ENCODE measurements at places on chromosomes 12 and 14.

DNA sequence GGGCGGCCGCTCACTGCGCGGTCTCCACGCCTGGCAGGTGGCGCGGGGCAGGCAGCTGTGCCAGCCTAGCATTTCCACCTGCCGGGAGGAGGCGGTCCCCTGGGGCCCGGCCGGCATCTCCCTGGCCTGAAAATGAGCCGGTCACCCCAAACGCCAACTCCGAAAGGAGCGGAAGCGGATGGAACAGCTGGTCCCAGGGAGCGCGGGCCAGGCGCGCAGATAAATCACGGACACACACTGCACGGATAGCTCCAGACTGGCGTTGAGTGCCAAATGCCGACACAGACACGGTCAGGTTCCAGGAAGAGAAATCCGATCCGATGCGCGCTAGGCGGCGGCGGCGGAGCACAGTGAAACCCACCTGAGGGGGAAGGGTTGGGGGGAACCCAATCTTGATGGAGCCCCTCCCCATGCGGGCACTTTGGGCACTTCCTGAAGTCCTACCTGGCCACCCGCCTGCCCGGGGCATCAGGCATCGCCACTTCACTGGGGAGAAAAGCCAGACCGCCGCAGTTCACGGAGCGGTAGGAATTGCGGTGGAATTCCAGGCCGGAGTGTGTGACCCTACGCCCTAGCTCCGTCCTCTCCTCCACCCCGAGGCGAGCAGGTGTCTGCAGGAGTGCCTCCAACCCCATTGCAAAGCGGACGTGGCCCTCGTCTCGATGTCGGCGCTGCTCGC, 624 bp upstream of the PLEKHD1 start:
- DNase-seq: no peak

DNA sequence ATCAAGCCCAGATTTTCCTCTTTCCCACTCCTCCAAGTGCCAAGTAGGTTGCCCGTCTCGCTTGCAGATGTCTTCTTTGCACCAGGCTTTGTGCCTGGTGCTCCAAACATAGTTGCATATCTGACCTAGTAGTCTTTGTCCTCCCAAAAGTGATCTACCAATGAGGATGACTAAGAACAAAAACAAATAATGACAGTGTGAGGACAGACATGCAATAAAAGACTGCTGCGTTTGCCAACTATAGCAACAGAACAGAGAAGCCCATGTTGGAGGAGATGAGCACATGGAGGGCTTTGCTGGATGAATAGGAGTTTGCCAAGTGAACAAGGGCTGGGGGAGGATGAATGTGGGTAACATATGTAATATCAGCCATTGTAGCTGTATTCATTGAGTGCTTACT, 15.6 kb downstream of the DTX1 start:
- DNase-seq: no peak

DNA sequence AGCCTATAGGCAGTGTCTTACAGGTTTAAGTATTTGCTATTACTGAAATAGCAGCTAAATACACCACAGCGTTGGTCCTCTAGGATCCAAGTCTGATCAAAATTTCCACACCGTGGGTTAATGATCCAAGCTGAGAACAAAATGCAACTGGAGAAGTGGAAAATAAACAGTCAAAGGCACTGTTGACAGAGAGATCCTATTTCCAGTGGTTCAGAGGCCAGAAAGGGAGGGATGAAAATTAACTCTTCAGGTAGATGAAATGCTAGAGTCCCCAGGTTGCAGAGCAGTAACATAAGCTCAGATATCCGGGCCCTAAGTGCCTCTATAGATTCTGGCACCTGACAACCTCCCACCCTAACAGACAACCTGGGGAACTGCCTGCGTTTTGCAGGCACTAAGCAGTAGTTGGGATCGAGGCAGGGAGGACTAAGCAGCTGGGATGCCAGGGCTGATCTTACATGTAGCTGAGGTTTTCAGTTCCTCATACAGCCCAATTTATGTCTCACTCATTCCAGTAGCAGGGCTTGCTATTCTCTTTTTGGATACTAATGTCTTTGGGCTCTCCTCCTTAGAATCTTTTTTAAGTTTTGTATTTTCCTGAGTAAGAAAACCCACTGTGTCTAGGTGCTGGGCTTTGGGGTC, 42.7 kb upstream of the CRACR2A start:
- peak; percentile 83 for DNase-seq

DNA sequence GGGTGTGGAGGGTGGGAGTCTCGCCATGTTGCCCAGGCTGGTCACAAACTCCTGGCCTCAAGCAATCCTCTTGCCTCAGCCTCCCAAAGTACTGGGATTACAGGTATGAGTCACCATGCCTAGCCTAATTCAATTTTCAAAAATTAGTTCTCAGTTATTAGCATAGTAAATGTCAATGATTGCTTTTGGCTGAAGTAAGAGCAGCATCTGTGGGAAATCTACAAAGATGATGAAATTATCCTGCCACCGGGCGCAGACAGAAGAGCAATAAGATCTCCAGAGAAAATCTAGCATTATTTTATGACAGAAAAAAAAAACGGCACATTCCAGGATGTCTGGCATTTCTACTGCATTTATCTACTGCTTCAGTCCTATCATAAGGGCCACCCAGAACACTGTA, 97.9 kb upstream of the DAAM1 start:
- DNase-seq: no peak

- no peak for DNase-seq
Observed at GRCh38 chr12:56520506-56520905, 1.1 kb upstream of the RBMS2 start.

- no peak for DNase-seq
Observed at GRCh38 chr12:129830796-129831195, 73.0 kb downstream of the TMEM132D start.

- DNase-seq: no peak
Observed at GRCh38 chr12:105335856-105336255, 5.4 kb downstream of the C12orf75 start.

DNA sequence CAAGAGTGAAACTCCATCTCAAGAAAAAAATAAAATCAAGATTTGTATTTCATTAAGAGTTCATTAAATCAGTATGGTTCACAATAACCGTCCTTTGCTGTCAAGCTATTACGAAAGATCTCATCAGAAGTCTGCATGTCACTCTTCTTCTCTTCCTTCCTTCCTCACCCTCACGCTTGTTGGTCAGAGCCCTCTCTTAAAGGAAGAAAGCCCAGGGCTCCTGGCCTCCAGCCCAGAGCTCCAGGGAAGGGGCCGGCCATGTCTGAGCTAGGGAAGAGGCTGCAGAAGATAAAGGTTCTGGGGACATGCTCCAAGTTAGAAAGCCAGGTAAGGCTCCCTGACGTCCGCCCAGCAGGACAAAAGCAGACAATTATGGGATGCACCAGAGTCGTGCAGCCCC, 43.1 kb upstream of the DLK1 start:
- no peak for DNase-seq

- DNase-seq: no peak
Observed at GRCh38 chr14:50055461-50056228, 60.7 kb downstream of the VCPKMT start.

DNA sequence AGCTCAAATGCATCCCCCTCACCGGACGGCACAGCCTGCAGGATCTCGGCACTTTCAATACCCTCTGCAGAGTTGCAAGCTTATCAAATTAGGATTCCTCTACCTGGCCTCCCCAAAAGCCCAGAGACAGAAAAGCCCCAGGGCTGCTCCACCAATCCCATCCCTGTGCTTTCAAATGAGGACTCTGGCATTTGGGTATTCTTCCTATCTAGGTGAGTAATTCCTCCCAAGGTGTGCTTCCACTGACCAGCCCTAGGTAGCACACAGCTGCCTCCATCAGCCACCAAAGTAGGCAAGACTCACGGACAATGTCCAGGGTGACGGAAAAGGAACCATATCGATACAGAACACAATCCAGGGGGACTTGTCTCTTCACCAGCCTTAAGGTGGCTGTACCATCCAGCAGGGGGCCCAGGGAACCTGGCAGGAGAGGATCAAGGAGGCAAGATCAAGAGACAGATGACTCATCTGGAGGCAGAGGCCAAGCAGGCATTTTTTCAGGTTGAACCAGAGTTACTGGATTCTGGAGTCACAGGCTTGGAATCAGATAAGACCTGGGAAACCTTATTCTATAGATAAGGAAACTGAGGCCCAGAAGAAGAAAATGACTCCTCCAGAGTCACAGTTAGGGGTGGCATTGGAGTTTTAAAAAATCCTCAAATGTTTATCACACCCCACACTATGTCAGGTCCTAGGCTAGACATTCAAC, 9.9 kb downstream of the PMEL start:
- DNase-seq: no peak

DNA sequence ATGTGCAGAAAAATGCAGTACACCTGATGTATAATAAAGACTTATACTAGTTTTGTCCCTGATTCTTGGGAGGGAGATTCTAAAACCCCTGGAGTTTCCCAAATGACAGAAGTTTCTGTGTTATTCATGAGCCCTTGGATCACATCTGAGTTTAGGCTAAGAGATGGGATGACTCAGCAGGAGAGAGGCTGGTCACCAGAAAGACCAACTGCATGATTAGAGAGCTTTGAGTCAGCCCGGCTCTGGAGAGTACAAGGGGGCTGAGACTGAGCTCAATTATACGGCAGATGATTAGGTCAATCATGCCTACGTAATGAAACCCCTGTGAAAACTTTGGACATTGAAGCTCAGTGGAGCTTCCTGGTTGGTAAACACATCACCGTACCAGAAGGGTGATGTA, 174.2 kb downstream of the SSPN start:
- DNase-seq: no peak

- DNase-seq: no peak
Observed at GRCh38 chr12:132094269-132094891, 49.7 kb downstream of the DDX51 start.

GRCh38 chr12:71772735-71773134, 18.1 kb downstream of the RAB21 start:
- DNase-seq: no peak

- no peak for DNase-seq
Observed at GRCh38 chr14:104802394-104803184, 1.7 kb downstream of the ZBTB42 start.

- peak; percentile 48 for DNase-seq
Observed at GRCh38 chr14:99164712-99165111, 107.3 kb downstream of the BCL11B start.

DNA sequence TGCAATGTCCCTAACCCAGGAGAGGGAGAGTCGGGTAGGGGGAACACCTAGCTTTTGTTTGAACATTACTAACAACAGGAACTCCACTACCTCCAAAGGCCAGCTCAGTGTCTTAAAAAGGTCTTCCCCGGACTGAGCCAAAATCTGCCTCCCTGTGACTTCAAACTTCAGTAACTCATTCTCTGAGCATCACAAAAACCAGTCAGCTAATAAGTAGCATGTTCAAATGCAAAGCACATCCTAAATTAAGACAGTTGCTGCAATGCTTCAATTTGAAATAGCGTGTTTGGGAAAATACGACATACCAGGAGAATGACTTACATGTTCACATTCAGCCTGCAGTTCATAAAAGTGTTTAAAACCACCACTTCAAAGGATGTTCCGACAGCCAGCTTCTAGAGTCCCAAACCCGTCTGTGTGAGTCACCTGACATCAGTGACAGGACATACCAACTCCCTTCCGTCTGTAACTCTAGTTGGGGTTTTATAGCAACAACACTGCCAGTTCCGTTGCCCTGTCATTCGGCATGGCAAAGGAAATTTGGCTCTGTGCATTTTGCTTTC, 13.0 kb downstream of the ZFP36L1 start:
- no peak for DNase-seq

DNA sequence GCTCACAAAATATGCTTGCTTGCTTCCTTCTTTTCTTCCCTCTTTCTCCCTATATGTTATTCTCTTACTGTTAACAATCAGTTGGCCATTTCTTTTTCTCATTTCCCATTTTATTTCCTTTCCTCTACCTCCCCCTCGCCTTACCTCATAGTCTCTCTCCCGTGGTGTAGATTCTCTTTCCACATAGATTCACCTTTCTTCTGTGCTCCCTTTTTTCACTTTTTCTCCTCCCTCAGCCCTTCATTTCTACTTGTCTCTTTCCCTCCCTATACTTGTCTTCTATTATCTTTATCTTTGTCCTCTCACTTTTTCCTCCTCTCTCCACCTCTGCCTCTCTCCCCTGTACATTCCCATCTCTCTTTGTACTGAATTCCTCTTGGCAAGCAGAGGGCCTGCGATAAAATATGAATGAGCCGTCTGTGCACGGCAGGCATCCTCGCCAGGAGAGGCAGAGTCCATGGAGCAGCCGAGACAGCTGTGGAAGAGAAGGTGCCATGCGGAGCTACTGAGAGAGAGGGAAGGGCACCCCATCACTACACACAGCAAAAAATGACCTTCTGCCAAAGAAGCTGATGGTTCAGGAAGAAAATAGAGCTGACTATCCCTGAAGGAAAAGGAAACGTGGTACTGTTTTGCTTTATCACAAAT, 12.1 kb downstream of the C14orf93 start:
- peak; percentile 53 for DNase-seq

DNA sequence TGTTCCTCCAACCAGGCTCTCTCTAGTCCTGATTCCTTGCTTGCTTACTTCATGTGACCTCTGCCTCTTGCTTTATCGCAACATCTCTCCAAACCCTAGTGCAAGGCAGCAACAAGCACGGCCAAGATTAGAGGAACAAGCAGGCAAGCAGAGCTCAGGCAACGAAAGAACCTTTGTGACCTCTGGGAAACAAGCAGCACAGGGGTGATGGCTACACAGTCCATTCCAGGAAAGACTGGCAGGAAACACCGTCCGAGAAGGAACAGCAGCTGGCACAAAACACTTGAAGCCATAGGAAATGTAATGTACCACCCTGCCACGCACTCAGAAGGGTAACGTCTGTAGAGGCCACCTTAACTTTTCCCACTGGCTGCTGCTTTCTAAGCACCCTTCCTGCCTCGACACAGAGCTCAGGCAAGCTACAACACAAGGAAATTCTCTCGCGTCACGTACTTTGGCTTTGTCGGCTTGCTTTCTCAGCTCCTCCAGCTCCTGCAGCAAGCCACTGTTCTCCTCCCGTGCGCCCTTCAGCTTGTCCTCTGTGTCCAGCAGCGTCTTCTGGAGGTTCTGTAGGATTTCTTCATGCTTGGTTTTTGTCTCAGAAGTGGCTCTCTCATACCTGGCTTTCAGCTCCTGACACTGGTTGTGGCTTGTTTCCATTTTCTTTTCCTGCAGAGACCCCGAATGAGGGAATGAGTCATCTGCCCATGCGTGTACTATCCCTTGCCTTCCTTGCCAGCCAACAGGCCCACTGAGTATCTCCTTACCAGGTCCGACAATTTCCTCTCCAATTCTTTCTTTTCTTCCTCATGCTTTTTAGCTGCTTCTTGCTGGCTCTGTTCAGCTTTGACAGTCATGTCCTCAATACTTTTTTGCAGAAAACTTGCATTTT, 61.4 kb upstream of the VPS33A start:
- DNase-seq: no peak

- DNase-seq: no peak
Observed at GRCh38 chr14:58200480-58200841, 512 bp downstream of the ACTR10 start.

GRCh38 chr14:58899317-58899713, 261.6 kb downstream of the DACT1 start:
- no peak for DNase-seq

- DNase-seq: peak; percentile 19
Observed at GRCh38 chr14:94769391-94770250, at the start of gene GSC. TSS of gene GSC (minus strand) at chr14:94770113. CDS start at chr14:94770015, 98 bp downstream.
